Ureter (tissue), 1 donor: ENCODE measurements at places on chromosomes 2 and 18. TPM values are rescaled to one million over a fixed set of nuclear protein-coding genes. Genes with fewer than 3 reads are reported as not detected.

DNA sequence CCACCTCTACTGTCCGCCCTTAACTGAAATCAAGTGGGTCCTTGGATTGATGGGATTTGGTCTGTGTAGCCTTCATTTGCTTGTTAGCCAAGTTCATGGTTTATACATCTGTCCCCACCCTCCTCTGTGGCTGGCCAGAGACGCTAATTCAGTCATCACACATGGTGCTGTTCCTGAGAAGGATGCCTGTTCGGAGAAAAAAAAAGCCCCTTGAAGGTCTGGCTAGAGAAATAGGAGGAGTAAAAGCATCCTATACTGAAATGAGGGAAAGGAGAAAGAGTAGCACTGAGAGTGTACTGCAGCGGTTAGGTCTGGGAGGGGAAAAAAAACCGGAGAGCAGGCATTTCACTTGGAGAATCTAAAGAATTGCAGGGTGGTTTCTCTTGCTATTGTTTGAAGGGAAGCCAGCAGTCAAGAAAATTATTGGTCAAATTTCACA lies 180.6 kb upstream of the EPAS1 start:
- DNase-seq: no peak

The UPP2 gene
- not detected for total RNA-seq

GRCh38 chr18:2168022-2168421 lies 403.3 kb downstream of the METTL4 start:
- DNase-seq: no peak

- no peak for DNase-seq
Measured at GRCh38 chr2:8298783-8299182, 383.1 kb upstream of the ID2 start.

The C2orf72 gene
- 1.0 TPM for total RNA-seq

The MAPK4 gene
- 14.3 TPM for total RNA-seq

DNA sequence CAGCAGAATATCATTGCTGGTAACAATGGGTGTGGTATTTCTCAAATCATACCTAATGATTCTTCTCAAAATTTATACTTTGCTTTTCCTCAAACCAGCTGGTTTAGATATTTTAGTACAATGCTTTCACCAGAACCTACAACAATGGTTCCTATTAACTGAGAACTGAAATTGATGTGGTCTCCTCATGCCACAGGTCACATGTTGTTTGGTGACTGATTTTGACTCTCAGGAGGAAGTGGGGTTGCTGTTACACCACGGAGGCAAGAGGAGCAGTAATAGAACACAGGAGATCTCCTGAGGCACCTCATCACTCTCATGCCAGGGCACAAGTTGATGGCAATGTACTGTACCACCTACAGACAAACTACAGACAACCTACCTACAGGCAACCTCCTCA lies 3.0 kb upstream of the CEP68 start:
- DNase-seq: no peak

DNA sequence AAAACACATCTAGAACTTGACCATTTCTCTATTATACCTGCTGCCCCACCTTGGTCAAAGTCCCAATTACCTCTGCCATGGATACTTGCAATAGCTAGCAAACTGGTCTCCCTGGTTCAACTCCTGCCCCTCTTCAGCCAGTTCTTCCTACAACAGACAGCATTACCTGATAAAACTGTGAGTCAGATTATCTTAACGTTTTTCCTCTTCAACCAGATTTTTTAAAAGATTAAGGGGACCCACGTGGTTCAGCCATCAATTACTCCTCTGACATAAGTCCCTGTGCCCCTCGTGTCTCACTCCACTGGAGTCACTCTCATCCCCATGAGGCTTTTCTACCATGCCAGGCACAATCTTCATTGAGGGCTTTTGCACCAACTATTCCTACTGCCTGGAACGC lies 5.3 kb upstream of the ARHGAP15 start:
- no peak for DNase-seq

- DNase-seq: no peak
Measured at GRCh38 chr2:157375384-157375783, 49.8 kb upstream of the ERMN start.

DNA sequence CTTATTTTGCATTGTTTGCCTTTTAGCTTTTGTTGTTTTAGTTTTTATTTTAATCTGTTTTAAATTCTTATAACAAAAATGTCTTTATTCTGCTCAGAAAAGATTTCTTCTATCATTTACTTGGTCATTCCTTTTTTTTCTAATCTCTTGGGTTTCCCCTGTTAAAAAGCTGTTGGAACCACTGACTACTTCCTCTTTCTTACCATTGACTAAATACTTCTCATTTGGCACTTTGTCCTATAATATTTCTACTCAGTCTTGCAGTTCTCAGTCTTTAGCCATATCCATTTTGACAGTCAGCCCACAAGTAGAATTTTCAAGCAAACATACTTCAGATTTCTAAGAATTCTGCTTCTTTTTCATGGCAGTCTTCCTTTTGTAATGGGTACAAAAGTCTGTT lies 567.2 kb downstream of the SATB2 start:
- DNase-seq: no peak

The CCDC141 gene
- 2.8 TPM for total RNA-seq

GRCh38 chr2:229660951-229661350 lies 53.4 kb downstream of the DNER start:
- DNase-seq: no peak

- no peak for DNase-seq
Measured at GRCh38 chr18:75483662-75484061, 56.2 kb upstream of the SMIM21 start.
